ENCODE measurements at places on chromosomes 7 and 10.

DNA sequence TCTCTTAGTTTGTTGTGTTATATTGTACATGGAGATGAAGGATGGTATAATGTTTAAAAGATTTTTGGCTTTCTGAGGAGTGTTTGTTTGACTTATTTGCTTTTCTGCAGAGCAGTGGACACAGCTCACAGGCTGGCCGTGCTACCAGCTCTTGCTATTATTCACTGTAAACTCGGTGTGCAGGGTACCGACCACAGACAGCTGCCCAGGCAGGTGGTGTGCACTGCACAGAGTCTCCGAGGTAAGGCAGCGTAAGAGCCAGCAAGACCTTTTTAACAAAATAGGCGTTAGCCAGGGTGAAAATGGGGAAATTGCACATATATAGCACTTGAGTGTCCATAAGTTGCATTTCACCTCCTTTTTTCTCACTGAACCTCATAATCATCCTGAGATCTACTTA lies 438.0 kb downstream of the CNTNAP2 start:
- no peak for DNase-seq

GRCh38 chr7:137331378-137331777 lies 12.2 kb downstream of the PTN start:
- peak; percentile 55 for DNase-seq

DNA sequence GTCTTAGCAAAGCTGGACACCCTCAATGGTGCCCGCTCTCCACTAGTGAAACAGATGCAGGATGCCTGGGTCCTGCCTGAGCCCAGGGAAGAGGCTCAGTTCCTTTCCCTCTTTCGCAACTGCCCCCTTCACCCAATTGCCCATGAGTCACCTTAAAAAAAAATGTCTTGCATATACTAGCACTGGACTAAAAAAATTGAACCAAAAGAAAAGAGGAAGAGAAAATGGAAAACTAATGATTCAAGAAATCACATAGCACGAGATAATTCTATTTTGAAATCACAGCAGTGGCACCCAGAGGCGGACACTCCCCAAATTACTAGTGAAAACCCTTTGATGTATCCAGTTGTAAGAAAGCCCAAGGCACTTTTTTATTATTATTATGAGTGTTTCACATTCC lies 972.5 kb downstream of the LRMDA start:
- no peak for DNase-seq

DNA sequence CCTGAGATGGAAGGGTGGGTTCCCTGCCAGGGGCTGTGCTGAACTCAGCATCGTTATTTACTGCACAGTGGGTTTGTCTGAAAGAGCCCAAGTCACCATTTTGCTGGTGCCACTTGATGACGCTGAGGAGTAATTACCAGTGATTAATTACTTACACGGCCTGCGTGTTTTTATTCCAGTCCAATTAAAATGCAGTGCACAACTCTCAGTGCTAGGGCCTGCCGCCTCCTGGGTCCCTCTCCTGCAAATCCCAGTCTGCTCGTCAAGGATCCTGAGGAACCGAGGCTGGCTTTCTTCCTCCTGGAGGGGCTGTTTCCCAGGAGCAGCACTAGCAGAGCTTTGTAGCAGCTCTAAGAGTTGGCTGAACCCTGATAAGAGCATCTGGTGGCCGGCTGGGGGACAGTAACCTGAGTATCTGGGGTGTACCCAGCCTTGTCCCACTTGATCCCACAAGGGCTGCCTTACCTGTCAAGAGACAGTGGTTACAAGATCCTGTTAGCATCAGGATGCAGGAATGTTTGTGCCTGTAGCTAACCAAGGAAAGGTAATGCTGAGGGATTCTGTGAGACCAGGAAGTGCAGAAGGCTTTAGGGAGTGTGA lies 45.1 kb upstream of the LRRC4 start:
- DNase-seq: no peak

- DNase-seq: peak; percentile 24
These were observed 14.6 kb downstream of the FAM149B1 start for GRCh38 chr10:73182568-73182967.

GRCh38 chr7:73572767-73573186 lies 5.6 kb downstream of the TBL2 start:
- no peak for DNase-seq

GRCh38 chr10:52483587-52483986 lies 169.5 kb downstream of the DKK1 start:
- DNase-seq: no peak

- no peak for DNase-seq
These were observed 1177.4 kb downstream of the SORCS1 start for GRCh38 chr10:105986912-105987635.

DNA sequence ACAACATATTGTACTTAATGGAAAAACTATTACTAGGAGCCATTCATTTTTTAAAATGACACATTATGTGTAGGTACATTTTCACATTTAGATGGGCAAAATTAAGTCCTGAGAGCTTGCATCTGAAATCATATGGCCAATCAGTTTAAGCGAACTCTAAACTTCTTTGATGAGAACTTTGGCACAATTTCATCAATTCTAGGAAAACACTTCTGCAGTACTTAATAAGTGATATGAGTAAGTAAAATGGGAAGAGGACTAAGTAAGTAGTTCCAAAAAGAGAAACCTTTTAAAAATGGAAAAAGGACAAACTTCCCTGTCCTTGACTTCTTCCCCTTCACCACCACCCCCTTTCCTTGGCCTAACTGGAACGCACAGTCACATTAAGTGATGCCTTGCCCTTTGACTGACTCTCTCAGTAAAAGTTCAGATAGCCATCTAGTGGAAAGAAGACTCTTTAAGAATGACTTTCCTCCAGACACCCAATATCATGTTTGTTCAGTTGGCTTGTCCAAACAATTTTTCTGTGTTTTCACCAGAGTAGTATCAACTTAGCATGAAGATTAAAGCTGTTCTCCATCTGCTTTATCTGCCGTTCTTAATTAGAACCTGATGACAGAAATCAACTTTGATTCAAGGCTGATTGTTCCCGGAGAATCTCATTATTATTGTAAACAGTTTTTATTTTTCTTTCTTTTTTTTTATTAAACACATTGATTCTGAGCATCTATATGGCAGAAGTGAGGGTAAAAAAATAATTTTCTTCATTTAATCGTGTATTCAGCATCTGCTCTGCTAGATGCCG lies 45.1 kb downstream of the CNNM2 start:
- DNase-seq: no peak

- DNase-seq: no peak
These were observed 332.2 kb upstream of the MTPN start for GRCh38 chr7:136309407-136309806.

DNA sequence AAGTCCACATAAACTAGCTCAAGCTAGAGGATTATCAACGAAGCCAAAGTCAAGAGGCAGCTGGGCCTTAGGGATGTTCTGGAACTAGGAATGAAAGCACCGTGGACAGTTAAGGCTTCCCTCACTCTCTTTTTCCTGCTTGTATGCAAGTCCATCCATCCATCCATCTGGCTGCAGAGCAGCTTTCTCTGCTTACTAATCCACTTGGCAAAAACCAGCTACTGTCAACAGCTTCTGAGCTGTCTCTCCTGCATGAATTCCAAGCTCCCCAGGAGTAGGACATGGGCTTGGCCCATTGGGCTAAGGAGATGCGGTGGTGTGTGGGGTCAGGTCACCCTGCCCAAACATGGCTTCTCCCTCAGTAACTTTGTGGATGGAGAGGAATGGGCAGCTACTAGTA lies 66.2 kb downstream of the NAMPT start:
- DNase-seq: peak; percentile 10

GRCh38 chr10:110059925-110060324 lies 52.1 kb downstream of the ADD3 start:
- DNase-seq: no peak

DNA sequence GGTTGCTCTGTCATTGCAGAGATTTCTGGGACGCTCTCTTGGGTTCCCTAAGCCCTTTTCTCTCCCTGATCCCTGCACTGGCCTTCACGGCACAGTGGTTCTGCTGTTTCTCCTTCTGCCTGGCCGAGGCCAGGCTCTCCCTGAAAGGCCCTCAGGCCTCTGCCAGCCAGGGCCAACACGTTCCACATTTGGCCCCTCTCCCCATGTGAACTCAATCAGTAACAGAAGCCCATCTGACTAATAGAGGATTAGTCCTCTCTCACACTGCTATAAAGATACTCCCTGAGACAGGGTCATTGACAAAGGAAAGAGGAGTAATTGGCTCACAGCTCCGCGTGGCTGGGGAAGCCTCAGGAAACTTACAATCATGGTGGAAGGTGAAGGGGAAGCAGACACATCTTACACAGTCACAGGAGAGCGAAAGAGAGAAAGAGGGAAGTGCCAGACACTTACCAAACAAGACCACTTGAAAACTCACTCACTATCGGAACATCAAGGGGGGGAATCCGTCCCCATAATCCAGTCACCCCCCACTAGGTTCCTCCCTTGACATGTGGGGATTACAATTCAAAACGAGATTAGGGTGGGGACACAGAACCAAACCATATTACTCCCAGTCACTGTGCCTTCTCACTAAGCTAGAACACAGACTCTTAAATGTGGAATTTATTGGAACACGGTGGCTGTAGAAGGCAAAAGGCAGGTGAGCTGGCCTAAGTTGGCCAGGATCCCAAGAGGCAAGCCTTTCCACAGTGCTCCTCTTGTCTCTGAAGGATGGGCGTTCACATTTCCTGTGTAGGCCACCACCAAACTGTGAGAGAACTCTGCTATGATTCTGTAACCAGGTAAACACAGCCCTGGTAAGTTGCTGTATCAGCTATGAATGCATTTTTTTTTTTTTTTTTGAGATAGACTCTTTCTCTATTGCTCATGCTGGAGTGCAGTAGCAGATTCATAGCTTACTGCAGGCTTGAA lies 8.8 kb downstream of the FZD8 start:
- DNase-seq: no peak

GRCh38 chr10:110215286-110216170 lies 8.1 kb downstream of the MXI1 start:
- DNase-seq: no peak

DNA sequence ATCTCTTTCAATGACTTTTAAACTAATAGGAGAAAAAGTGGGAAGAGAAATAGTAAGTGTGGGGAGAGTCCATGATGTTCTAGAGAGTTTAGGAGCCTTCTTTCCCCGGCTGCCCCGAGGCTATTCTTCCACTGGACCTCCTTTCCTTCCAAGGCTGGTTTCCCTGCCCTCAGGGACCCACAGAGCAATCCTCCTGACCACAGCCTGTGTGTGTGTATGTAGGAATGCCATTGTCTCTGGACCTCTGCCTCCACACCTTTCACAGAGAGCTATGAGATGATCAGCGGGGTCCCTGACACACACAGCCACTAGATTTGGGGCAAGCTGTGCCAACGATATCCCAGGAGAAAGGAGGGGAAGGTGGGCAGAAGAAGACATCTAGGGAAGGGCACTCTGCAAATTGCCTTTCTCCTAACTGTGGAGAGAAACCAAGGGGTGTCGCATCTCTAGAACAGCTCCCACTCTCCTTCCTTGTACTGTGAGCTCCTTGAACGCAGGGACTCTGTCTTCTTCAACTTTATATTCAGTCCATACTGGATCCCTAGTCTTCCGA lies 13.3 kb upstream of the CHCHD3 start:
- DNase-seq: no peak

- DNase-seq: no peak
These were observed 254.8 kb downstream of the HGF start for GRCh38 chr7:81515009-81515408.

DNA sequence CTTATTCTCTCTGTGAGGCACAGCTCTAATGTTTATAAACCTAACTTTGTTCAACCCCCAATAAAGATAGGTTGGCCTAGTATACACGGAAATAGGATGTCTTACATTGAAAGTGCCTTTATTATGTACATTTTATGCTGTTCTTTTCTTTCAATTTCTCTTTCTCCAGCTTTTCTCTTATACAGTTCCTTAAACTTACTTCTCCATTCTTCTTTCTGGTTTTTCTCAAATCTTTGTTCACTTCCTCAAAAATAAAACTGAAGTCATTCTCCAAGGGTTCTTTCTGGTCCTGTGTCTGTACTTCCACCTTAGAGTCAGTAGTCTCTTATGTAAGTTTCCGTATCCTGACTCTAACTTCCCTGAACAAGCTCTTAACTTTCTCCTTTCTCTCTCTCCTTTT lies 29.2 kb upstream of the NAMPT start:
- no peak for DNase-seq

Data from astrocyte of the spinal cord (primary cell).